Left kidney (tissue), 8 donors: ENCODE measurements at places on chromosomes 5 and 9. TPM values are rescaled to one million over a fixed set of nuclear protein-coding genes. Genes with fewer than 3 reads are reported as not detected.

DNA sequence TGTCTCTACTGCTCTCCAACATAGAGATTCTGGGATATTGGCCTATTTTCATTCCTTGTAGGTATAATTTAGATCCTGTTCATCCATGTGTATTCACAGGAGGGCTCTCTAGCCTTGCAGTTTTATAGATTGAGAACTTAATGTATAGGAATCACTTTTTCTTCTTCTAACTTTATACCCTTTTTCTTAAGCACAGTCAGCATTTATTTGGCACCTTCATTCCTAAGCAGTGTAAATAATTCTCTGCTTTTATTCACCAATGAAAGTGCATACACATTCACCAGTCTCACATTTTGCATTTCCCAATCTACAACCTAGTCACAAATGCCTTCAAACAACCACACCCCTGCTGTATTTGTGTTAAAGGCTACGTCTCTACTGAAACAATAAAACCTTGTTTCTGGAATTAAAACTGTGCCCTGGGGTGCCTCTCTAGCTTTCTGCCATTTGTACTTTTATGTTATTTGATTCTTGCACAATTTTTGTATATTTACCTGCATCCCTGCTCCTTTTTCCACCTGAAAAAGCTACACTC lies 49.3 kb downstream of the NREP start:
- DNase-seq, result no peak

DNA sequence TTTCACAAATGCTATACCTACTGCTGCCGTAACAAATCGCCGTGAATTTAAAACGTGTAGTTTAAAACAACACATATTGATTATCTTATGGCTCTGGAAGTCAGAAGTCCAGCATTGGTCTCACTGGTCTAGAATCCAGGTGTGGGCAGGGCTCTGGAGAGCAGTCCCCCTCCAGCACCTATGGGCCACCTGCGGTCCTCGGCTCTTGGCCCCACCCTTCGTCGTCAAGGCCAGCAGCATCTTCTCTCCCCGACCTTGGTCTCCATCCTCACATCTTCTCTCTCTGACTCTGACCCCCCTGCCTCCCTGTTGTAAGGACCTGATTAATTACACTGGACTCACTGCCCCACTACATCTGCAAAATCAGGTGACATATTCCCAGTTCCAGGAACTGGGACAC lies 106.4 kb upstream of the COL5A1 start:
- DNase-seq, result no peak

PCDHGA4 gene
- polyA plus RNA-seq, result 2.6 TPM

- DNase-seq, result no peak
Measured at GRCh38 chr5:94885931-94886330, 267.5 kb downstream of the SLF1 start.

DNA sequence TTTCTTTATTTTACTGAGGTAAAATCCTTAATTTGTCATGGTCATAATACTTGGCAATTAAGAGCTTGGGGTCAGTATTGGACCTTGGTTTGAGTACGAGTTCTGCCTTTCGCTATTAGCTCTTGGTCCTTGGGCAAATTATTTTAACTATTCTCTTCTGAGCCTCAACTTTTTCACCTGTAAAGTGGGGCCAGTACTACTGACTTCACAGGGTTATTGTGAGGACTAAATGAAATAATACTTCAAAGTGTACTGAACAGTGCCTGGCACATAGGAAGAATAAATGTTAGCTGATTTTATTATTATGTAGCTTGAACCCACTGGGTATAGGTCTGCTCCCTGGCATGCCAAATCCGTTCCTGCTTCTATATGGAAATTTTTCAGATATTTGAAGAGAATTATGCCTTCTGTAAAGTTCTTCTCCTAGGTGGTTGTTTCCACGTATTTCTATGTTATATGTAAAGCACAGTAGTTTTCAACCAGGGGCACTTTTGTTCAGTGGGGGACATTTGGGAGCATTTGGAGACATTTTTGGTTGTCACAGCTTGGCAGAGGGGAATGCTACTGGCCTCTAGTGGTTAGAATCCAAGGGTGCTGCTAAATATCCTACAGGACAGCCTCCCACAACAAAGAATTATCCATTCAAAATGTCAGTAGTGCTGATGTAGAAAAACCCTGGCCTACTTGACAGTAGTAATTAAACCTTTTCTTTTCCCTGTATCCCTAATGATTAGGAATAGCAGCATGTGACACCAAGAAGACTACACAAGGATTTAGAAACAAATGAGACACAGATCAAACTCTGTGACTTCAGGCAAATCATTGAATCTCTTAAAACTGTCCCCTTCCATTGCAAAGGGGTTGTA lies 4.5 kb downstream of the RCL1 start:
- no peak for DNase-seq

GRCh38 chr5:113205807-113206206 lies 229.0 kb downstream of the TSSK1B start:
- no peak for DNase-seq

DNA sequence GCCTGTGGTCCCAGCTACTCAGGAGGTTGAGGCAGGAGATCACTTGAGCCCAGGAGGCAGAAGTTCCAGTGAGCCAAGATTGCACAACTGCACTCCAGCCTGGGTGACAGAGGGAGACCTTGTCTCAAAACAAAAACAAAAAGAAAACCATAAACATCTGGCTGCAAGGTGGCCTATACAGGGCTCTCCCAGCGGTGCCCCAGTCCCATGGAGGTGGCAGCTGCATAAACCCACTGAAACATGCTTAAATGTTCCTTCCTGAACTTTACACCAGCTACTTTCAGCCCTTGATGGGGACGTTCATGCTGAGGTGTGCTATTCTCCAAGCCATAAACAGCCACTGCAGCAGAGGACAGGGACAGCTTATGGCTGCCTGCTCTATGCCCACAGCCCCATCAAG lies 35.6 kb downstream of the DROSHA start:
- no peak for DNase-seq

GRCh38 chr9:34961574-34962490 lies 3.7 kb downstream of the PHF24 start:
- DNase-seq, result no peak

- DNase-seq, result peak; percentile 63
Measured at GRCh38 chr9:36450110-36450732, 50.2 kb upstream of the RNF38 start.

TEX48 gene
- polyA plus RNA-seq, result not detected

DNA sequence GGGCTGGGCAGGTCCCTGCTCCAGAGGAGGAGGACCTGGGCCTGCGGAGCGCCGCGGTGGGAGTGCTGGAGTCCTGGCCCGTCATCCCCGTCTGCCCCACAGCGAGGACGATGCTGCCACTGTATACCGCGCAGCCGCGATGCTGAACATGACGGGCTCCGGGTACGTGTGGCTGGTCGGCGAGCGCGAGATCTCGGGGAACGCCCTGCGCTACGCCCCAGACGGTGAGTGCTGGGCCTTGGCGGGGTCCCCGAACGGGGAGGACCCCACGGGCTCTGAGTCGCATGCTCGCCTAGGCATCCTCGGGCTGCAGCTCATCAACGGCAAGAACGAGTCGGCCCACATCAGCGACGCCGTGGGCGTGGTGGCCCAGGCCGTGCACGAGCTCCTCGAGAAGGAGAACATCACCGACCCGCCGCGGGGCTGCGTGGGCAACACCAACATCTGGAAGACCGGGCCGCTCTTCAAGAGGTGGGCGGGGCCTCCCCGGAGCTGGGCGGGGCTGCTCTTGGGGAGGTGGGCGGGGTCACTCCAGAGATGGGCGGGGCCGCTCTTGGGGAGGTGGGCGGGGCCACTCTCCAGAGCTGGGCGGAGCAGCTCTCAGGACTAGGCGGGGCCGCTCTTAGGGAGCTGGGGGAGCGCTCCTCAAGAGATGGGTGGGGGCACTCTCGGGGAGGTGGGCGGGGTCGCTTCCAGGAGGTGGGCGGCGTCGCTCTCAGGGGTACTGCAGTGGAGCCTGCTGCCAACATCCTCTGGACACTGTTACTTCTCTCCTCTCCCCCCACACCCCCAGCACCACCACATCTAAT lies 13.1 kb downstream of the LRRC26 start:
- DNase-seq, result no peak

- no peak for DNase-seq
Measured at GRCh38 chr9:127137640-127138360, 15.4 kb upstream of the ANGPTL2 start.

PFN3 gene
- polyA plus RNA-seq, result 2.0 TPM

- DNase-seq, result no peak
Measured at GRCh38 chr5:148474025-148474511, 90.3 kb downstream of the FBXO38 start.

DNA sequence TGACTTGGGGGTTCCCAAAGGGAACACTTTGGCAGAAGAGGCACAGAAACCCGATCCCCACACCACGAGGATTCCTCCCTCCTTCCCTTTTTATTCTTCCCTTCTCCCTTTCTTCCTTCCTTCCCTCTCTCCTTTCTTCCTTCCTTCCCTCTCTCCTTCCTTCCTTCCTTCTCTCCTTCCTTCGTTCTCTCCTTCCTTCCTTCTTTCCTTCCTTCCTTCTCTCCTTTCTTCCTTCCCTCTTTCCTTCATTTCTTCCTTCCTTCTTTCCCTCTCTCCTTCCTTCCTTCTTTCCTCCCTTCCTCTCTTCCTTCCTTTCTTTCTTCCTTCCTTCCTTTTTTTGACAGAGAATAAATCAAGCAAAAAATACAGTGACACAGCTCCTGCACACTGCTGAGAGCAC lies 168.0 kb upstream of the NFIL3 start:
- no peak for DNase-seq

DNA sequence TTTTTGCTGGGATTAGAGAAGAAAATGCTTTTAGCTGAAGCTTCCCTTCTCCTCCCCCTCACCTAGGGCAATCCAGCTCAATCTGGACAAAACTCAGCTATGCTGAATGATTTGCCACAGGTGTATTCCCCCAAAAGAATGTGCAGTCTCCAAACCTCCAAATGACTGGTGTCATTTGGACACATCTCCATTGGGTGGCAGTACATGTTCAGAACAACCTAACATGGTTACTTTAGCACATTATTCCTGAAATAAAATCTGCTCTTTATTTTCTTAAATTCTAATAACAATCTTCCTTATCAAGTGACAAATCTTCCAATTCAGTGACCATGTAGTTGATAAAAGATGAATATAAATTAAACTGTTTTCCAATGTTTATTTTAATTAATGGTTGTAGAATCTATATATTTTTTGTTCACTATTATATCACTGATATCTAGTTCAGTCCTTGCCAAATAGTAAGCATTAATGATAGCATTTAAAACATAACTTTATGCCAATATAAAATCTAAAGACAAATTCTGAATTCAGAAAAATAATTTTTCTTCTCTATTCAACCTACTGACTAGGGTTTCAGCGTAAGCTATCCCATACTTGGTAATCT lies 61.3 kb upstream of the MOCS2 start:
- no peak for DNase-seq

GRCh38 chr5:96209829-96210228 lies 223.2 kb downstream of the PCSK1 start:
- no peak for DNase-seq

INSYN2B gene
- polyA plus RNA-seq, result 1.7 TPM

DNA sequence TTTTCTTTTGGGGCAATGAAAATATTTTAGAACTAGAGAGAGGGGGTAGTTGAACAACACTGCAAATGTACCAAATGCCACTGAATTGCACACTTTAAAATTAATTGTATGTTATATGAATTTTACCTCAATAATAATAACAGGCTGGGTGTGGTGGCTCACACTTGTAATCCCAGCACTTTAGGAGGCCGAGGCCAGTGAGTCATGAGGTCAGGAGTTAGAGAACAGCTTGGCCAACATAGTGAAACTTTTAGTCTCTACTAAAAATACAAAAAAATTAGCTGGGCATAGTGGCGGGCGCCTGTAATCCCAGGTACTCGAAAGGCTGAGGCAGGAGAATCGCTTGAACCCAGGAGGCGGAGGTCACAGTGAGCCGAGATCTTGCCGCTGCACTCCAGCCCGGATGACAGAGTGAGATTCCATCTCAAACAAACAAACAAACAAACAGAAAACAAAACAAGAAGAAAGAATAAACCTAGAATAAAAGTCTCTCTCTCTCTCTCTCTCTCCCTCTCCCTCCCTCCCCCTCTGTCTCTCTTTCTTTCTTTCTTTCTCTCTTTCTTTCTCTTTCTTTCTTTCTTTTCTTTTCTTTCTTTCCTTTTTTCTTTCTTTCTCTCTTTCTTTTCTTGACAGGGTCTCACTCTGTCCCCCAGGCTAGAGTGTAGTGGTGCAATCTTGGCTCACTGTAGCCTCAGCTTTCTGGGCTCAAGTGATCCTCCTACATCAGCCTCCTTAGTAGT lies 91.1 kb downstream of the BASP1 start:
- DNase-seq, result no peak

STING1 gene
- 31.6 TPM for polyA plus RNA-seq

DNA sequence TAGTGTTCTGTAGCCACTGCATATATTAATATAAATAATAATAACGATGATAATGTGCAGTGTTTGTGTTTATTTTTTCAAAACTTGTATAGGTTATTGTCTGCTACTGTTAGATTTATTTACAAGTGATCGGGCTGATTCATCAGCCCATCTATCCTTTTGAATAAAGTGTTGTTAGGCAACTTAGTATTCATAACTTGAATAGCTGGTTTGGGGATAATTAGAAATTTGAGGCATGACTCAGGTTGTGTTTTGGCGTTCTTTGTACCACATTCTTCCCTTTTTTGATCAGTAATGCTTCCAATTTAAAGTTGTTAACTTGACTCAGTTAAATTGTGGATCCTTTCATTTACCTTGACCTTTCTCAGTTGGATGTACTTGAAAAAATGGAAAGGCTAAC lies 69.7 kb downstream of the FOCAD start:
- DNase-seq, result no peak

SHC3 gene
- 2.7 TPM for polyA plus RNA-seq

DNA sequence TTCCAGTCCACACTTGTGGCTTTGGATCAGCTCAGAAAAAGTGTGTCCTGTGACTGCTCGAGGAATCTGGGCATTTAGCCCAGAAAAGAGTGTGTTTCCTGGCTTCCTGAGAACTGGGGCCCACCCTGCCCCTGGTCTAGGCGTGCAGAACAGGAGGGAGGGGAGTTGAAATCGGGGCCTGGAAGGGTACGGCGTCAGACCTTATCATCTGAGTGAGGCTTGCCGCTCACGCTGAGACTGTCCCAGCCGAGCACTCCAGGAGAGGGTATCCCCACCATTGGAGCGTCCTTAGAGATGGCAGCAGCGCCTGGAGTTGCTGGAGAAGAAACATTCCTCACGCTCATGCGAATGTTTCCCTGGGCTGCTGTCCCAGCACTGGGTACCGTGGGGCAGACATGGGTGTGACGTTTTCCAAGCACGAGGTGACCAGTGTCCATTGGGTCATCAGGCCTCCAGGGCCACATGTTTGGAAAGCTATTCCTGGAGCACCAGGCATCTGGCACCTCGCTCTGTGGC lies 22.5 kb downstream of the NEK6 start:
- peak; percentile 75 for DNase-seq

GHR gene
- 27.3 TPM for polyA plus RNA-seq

SLC23A1 gene
- polyA plus RNA-seq, result 15.7 TPM

- no peak for DNase-seq
Measured at GRCh38 chr9:113368348-113368981, 8.3 kb downstream of the HDHD3 start.

DNA sequence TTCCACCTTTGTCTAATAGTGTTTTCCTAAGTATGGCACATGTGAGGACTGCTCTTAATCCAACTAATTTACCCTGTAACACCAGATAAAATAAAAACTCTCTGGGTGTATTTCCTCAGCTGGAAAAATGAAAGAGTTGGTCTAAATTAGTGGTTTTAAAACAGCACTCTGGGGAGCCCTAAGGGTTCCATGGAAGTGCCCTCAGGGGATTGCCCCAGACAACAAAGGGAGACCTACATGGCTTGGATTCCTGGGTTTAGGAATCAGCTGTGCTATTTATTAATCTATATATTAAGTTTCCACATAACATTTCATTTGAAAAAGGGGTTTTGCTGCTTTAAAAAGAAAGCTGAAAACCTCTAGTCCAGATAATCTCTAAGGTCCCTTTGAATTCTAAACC lies 20.2 kb downstream of the ADAMTS6 start:
- no peak for DNase-seq
